ENCODE measurements at places on chromosomes 6 and 20.

GRCh38 chr6:109292983-109293586 is 89.2 kb downstream of the CD164 start:
- DNase-seq = no peak

DNA sequence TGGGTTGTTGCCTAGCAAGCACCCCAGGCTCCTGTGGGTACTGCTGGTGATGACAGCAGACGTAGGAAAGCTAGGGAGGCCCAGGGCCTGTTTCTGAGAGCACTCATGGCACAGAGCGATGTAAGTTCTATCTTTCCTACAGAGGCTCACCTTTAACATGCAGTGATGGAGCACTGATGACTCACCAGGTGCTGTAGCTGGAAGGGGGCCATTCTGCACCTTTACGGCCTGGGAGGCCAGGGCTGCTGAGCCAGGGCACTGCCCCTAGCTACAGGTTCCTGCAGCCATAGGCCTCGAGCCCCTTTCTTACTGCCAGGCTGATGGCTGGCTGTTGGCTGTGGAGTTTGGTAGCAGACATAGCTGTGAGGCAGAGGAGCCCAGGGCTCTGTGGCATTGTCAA is 31.1 kb upstream of the GPR6 start:
- DNase-seq = no peak

- peak; percentile 60 for DNase-seq
Observed at GRCh38 chr6:122789182-122790027, at the start of gene SMPDL3A. SMPDL3A (plus strand) TSS chr6:122789258; CDS start chr6:122789347, 89 bp downstream.

DNA sequence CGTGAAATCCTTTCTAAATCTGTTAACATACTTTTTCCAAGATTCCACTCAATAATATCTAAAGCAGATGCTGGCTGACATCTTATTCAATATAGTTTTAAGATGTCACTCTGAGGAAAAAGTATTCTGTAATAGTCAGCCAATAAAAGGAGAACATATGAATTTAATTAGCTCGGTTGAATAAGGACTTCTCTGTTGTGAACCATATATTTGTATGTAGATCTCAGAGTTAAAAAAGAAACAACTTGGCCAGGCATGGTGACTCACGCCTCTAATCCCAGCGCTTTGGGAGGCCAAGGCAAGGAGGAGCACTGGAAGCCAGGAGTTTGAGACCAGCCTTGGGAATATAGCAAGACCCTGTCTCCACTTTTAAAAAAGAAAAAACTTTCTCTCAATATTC is 7.4 kb upstream of the CD24 start:
- DNase-seq = no peak

- no peak for DNase-seq
Observed at GRCh38 chr6:156910938-156911337, 133.8 kb downstream of the ARID1B start.

GRCh38 chr6:148739822-148740128 is 7.1 kb upstream of the UST start:
- DNase-seq = no peak

DNA sequence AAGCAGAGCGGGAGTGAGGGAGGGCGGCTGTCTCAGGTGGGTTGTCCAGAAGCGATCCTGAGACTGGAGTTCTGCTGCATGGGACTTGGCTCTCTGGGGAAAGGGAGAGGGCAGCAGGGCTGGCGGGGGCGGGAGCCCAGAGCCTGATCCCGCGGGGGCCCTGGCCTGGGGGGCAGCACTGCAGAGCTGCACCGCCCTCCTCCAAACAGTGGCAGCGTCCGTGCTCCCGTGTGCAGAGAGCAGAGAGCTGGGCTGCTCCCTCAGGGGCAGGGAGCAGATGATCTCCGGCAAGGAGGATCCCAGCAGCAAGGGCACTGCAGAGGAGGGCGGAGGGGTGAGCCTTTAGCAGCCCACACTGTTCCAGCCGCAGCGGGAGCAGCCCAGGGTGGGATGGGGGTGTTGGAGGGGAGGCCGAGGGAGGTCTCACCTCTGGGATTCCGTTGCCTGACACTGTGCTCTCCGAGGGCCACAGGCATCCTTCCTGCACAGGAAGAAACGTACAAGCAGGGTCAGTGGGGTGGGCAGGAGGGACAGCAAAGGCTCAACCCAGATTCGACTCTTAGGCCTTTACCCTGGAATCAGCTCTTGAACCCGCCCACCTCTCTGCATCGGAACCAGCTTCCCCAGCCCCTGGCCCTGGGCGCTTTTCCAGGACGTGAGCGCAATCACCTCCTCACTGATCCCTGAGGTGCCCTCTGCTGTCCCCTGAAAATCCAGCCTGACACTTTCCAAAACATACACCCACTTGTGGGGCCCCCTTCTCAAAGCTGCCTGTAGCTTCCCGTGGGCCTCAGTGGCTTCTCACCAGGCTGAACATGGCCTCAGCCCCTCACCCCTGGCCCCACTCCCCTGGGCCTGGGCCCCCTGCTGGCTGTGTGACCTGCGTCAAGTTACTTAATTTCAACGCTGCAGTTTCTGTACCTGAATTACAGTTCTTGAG is 32.6 kb upstream of the ZBP1 start:
- no peak for DNase-seq
